Testis (tissue), 5 donors: ENCODE measurements at places on chromosomes 2 and 18. TPM values are rescaled to one million over a fixed set of nuclear protein-coding genes. Genes with fewer than 3 reads are reported as not detected.
A peak's percentile ranks its signal among the peaks of the same experiment; 100 is the strongest.

DNA sequence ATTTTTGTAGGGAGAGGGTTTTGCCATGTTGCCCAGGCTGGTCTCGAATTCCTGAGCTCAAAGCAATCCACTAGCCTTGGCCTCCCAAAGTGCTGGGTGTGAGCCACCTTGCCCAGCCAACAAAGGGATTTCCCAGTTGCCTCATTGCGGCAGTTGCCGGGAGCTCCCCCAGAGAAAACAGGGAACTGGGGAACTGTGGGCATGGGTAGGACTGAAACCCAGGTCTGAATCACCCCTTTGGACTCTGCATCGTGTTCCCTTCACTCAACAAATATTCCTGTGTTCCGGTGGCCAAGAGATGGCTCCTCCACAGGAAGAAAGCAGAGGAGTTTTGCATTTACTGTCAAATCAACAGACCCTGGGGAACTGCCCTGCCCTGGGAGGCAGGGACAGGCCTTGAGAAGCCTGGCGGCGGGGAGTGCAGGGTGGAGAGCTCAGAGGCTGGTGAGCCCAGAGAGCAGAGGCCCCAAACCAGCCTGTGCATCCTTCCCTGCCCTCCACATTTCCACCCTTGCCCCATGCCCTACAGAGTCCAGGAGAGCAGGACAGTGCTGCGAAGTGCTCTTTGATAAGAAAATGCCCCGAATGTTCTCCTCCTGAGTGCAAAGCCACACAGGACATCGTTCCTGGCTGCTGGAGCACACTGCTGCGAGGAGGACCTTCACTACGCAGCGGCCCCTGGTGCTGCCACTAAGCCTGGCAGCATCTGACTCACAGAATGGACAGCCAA lies 24.9 kb downstream of the MYO7B start:
- peak; percentile 48 for DNase-seq

GRCh38 chr2:144117086-144117485 lies 402.8 kb downstream of the ZEB2 start:
- DNase-seq: no peak

- DNase-seq: no peak
Measured at GRCh38 chr2:3262437-3263388, 114.9 kb downstream of the EIPR1 start.

C2orf81 gene
- polyA plus RNA-seq: 23.1 TPM

GRCh38 chr18:73807551-73808192 lies 340.0 kb downstream of the FBXO15 start:
- no peak for DNase-seq

GRCh38 chr2:169670215-169670651 lies 24.0 kb downstream of the CFAP210 start:
- DNase-seq: no peak

GRCh38 chr2:166171216-166171615 lies 43.4 kb upstream of the SCN1A start:
- no peak for DNase-seq

- no peak for DNase-seq
Measured at GRCh38 chr2:224094413-224094812, 55.3 kb upstream of the SERPINE2 start.

DNA sequence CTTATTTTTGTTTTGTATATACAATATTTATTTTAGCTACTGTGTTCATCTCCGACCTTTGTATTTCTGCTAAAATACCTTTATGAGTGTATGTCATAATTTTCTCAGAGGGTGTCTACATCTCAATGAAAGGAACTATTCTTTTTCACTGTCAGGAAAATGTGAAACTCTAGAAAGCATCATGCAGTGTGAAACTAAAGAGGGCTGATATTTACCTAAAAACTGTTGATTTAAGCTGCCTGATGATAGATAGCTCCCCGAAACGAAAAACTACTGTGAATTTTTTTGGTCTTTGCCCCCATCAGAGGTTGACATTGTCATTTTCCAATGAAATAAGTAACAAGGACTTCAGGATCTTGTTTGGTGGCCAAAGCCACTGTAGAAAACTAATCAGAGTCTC lies 38.8 kb downstream of the TMEM178A start:
- DNase-seq: no peak

GRCh38 chr2:137435162-137435561 lies 529.1 kb upstream of the HNMT start:
- DNase-seq: no peak
